ENCODE measurements at places on chromosomes 2 and 18.

DNA sequence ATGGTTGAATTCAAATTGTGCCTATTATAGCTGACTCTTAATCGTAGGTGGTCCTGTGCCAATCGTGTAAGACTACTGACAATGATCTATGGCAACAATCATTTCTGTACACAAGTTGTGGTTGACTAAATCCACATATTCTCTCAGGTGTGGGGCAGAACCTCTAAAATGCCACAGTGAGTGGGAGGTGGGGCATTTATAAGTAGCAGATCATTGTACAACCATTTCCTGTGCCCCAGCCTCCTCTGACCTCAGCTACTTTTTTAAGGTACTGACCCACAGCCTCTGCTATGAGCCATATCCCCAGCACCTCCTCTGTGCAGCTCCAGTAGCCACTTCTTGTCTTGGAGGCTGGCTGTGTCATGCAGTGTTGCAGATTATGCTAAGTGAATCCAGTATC, 48.6 kb upstream of the RAPH1 start:
- no peak for DNase-seq
- H3K4me1 ChIP-seq, result peaks cover 19% of the 10 kb centered on the region
- no peak overlapping the region for H3K4me3 ChIP-seq
- no peak overlapping the region for H3K27ac ChIP-seq

- H3K36me3 ChIP-seq, result no peaks in the 10 kb centered on the region
- no peak for DNase-seq
- H3K27me3 ChIP-seq, result no peaks in the 10 kb centered on the region
Measured at GRCh38 chr2:56889738-56890137, 705.9 kb downstream of the CCDC85A start.

DNA sequence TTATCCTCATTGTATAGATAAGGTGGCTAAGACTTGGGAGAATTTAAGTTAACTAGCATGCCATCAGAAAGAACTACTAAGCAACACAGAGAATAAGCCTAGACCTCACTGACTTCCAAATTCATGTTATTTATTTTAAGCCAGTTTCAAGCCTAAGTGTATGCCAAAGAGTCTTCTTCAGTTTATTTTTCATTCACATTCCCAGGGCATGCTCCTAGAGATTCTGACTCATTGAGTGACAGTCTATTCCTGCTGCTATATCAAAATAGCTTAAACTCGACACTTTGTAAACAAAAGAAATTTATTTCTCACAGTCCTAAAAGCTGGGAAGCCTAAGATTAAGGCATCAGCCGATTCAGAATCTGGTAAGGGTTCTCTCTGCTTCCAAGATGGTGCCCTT, 467.1 kb downstream of the MBD2 start:
- peaks cover 5% of the 10 kb centered on the region for H3K4me1 ChIP-seq
- no peak for DNase-seq
- no peaks in the 10 kb centered on the region for H3K27me3 ChIP-seq
- H3K27ac ChIP-seq, result peak overlapping the region; percentile 24
- H3K4me3 ChIP-seq, result no peak overlapping the region

- H3K27me3 ChIP-seq, result no peaks in the 10 kb centered on the region
- no peaks in the 10 kb centered on the region for H3K4me1 ChIP-seq
- H3K27ac ChIP-seq, result no peak overlapping the region
- no peak overlapping the region for H3K4me3 ChIP-seq
- H3K36me3 ChIP-seq, result no peaks in the 10 kb centered on the region
Measured at GRCh38 chr2:60843006-60843405, 38.4 kb upstream of the REL start.

DNA sequence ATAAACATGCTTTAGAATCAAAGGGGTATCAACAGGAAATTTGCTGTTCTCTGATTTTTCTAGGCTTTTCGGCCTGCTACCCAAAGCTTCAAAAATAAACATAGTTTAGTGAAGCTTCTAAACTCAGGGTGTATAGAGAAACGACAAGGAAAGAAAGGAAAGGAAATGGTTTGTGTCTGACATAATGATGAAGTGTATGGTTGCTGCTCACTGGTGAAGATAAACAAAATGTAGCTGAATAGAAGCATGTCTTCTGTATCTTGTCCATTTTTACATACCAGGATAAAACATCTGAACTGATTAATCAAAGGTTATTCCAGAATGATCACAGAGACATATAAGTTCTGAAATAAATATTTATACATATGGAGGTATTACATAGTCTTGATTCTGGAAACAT, 1324.6 kb upstream of the NRXN1 start:
- DNase-seq, result no peak
- H3K27ac ChIP-seq, result no peak overlapping the region
- H3K27me3 ChIP-seq, result no peaks in the 10 kb centered on the region
- H3K4me3 ChIP-seq, result no peak overlapping the region
- H3K4me1 ChIP-seq, result no peaks in the 10 kb centered on the region

GRCh38 chr2:232013701-232014353, 52.3 kb downstream of the DIS3L2 start:
- H3K27ac ChIP-seq, result no peak overlapping the region
- H3K4me3 ChIP-seq, result no peak overlapping the region
- H3K36me3 ChIP-seq, result peaks cover 35% of the 10 kb centered on the region
- DNase-seq, result no peak
- H3K27me3 ChIP-seq, result no peaks in the 10 kb centered on the region

DNA sequence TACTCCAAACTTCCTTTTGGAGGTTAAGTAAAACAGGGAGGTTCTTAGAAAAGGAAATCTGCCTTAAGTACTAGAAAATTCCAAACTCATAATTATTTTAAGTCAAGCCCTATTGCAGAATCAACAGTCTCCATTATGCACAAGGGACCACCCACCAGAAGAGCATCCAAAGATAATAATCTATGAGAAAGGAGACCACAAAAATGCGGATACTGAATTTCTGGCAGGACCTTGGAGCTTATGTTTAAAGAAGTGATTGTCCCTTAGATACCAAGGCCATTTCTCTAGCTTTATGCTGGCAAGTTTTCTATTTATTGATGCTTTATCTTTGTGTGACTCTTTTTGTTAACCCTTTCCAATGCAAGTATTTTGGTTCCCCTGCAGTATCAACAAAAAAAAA, 404.0 kb upstream of the MMADHC start:
- no peak overlapping the region for H3K27ac ChIP-seq
- no peaks in the 10 kb centered on the region for H3K36me3 ChIP-seq
- H3K27me3 ChIP-seq, result no peaks in the 10 kb centered on the region
- peaks cover 7% of the 10 kb centered on the region for H3K4me1 ChIP-seq

- DNase-seq, result no peak
- no peaks in the 10 kb centered on the region for H3K4me1 ChIP-seq
- H3K4me3 ChIP-seq, result no peak overlapping the region
- no peaks in the 10 kb centered on the region for H3K36me3 ChIP-seq
- no peaks in the 10 kb centered on the region for H3K27me3 ChIP-seq
- no peak overlapping the region for H3K27ac ChIP-seq
Measured at GRCh38 chr2:207905546-207905945, 119.8 kb downstream of the PLEKHM3 start.

DNA sequence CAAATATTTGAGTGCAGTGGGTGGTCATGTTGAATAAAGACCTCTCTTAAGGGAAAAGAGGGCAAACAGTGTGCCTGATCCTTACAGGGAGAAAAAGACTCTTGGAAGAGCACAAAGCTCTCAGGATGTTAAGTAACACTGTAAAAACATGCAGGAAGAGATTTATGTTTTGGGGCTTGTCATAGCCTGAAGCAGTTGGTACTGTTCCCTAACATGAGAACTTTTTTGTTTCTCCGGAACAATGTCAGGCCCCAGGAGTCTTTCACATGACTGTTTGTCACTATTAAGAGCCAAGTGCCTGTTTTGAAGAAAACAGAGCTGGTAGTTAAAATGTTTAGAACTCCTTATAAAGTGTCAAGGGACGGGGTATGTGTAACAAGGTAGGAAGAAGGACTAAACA, 83.7 kb upstream of the B3GNT2 start:
- H3K27me3 ChIP-seq, result no peaks in the 10 kb centered on the region
- H3K36me3 ChIP-seq, result no peaks in the 10 kb centered on the region
- H3K27ac ChIP-seq, result no peak overlapping the region
- H3K4me3 ChIP-seq, result no peak overlapping the region
- H3K4me1 ChIP-seq, result no peaks in the 10 kb centered on the region
- DNase-seq, result no peak

GRCh38 chr18:3463051-3463450, 13.1 kb downstream of the TGIF1 start:
- H3K27ac ChIP-seq, result no peak overlapping the region
- H3K4me1 ChIP-seq, result peaks cover 16% of the 10 kb centered on the region
- DNase-seq, result no peak
- H3K4me3 ChIP-seq, result no peak overlapping the region

DNA sequence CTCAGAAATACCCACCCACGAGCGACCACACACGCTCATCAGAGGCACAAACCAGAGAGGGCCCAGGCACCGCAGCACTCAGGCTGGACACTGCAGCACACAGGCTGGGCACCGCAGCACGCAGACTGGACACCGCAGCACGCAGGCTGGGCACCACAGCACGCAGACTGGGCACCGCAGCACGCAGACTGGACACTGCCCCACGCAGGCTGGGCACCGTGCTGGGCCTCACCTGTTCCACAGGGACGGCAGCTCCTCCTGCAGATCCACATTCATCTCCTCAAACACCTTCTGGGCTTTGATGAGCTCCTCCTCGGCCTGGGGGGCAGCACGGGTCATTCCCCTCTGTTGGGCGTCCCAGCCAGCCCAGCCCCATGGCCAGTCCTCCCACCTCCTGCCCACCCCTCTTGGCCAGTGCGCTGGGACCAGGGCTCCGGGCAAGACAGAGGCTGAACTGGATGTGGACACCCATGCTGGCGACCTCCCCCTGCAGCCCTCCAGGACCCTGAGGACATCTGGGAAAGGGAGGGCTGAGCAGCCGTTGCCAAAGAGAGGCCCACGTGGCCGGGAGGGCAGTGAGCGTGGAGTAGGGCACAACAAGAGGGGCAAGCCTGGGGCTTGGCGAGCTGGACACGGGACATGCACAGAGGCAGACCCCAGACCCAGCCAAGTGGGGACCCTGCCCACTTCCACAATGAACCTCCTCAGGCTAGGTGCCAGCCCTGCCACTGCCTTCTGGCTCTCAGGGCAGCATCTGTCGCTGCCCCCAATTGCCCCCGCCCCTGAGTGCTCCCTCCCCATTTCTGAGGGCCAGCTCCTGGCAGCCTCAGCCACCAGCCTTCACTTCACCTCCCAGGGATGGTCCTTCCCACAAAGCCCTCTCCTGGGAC, 43.0 kb downstream of the BIN1 start:
- H3K27ac ChIP-seq, result peak overlapping the region; percentile 78
- H3K4me3 ChIP-seq, result no peak overlapping the region
- DNase-seq, result no peak
- no peaks in the 10 kb centered on the region for H3K27me3 ChIP-seq
- no peaks in the 10 kb centered on the region for H3K36me3 ChIP-seq

DNA sequence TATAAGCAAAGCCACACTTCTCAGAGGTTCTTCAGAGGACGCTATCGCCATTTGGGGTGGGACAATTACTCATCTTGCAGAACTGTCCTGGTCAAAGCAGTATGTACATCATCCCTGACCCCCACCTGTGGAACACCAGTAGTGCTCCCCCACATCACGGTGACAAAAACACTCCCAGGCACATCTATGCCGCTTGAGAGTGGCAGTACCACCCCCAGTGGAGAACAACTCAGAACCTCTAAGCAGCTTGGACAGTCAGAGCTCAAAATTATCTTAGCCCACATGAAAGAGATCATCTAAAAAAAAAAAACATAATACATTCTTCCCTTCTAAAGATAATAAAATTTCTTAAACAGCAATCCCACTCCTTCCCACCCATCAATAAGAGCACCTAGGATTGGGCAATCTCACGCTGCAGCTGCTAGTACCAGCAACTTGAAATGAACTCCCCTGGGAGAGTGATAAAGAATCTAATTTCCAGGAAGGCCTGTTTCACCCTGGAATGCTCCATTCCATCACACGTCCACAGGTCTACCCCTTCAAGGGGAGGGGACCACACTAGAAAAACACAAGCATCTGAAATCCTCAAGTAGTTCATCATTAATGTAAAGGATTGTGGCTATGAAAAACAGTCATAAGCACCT, 31.7 kb downstream of the LRP2 start:
- no peak for DNase-seq
- H3K4me1 ChIP-seq, result no peaks in the 10 kb centered on the region
- H3K36me3 ChIP-seq, result no peaks in the 10 kb centered on the region
- H3K4me3 ChIP-seq, result no peak overlapping the region

DNA sequence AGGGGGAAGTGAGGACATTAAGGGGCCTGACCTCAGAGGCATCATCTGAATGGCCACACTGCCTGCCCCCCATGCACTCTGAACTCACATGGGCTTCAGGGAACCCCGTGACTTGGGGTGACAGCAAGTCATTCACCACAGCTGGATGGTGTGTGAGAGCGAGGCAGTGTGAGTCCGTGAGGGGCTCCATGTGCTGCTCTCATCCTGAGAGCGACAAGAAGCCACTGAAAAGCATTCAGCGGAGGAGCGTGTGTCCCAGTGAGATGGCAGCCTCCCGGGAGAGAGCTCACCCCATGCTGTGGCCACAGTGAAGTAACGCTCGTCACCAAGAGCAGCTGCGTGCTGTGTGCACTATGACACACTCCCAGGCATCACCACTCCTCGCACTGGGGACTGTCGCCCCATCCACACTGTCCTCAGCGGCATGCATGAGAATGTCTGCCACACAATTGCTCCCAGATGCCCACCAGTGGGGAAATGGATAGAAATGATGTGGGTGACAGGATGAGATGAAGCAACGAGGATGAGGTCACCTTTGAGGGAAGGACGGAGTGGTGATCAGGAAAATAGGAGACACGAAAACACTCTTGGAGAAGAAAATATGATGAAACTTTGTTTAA, 213.0 kb upstream of the RAB6C start:
- no peaks in the 10 kb centered on the region for H3K4me1 ChIP-seq
- no peak for DNase-seq
- H3K4me3 ChIP-seq, result no peak overlapping the region
- no peak overlapping the region for H3K27ac ChIP-seq
- H3K36me3 ChIP-seq, result no peaks in the 10 kb centered on the region

DNA sequence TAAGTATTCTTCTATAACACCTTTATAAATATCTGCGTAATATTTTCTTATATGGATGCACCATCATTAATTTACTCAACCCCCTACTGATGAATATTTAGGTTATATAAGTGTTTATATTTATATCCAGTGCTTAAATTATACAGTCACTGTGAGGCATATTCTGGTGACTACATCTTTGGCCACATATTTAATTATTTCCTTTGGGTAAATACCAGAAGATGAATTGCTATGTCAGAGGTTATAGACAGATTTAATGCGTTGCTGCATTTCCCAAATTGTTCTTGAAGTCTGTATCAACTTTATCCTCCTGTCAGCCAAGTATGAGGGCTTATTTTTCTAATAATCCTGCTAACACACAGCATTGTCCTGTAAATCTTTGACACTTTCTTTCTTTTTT, 18.7 kb downstream of the DYSF start:
- H3K27me3 ChIP-seq, result peaks cover 13% of the 10 kb centered on the region
- H3K36me3 ChIP-seq, result no peaks in the 10 kb centered on the region
- no peak overlapping the region for H3K27ac ChIP-seq
- DNase-seq, result no peak
- no peaks in the 10 kb centered on the region for H3K4me1 ChIP-seq

- no peaks in the 10 kb centered on the region for H3K4me1 ChIP-seq
- no peak for DNase-seq
- H3K27ac ChIP-seq, result no peak overlapping the region
- no peaks in the 10 kb centered on the region for H3K27me3 ChIP-seq
Measured at GRCh38 chr2:124395961-124396360, 370.9 kb downstream of the CNTNAP5 start.
